ENCODE measurements at places on chromosomes 12 and 14. TPM values are rescaled to one million over a fixed set of nuclear protein-coding genes. Genes with fewer than 3 reads are reported as not detected.

RFX4 gene
- total RNA-seq, result not detected

USP44 gene
- 1.7 TPM for total RNA-seq

CYP46A1 gene
- total RNA-seq, result 0.14 TPM

OR6C74 gene
- not detected for total RNA-seq

ACOT6 gene
- not detected for total RNA-seq

SLC8A3 gene
- 0.41 TPM for total RNA-seq

GYS2 gene
- not detected for total RNA-seq

DNA sequence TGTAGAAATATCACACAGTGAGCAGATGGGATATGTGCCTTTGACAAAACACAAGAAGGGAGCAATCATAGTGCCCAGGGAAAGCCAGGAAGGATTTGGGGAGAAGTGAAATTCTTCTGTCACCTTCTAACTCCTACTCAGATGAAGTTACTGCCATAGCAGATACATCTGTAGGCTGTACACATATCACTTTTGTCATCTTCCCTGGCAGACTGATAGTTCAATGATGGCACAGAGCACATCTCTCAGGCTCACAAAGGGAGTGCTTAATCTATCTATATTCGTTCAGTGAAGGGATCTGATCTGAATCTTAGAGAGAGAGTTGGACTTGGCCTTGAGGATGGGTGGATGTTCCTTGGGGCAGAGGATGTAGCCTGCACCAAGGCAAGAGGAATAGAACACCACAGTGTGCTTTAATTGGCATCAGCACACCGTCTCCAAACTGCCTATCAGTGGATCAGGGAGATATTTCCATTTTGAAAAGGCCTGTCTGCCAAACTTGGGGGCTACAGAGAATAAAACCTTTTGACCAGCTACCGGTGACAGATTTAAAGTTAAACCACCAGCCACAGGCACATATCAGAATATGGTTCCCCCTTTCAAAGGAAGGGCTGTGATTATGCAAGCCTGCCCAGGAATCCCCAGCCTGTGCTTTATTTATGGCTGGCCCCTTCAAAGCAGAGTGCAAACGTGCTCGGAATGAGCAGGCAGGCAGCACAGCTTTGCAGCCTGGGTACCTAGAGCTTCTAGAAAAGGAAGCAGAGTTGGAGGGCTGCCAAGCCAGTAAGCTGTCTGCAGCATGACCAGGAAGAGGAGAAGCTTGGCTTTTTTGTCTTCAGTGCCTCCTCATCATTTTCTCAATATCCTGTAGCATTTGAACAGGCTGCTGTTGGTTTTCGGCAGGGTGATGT, 165.5 kb upstream of the DYRK2 start:
- peak; percentile 54 for DNase-seq

- DNase-seq, result no peak
Observed at GRCh38 chr12:13740149-13740545, 241.3 kb downstream of the GRIN2B start.

DNA sequence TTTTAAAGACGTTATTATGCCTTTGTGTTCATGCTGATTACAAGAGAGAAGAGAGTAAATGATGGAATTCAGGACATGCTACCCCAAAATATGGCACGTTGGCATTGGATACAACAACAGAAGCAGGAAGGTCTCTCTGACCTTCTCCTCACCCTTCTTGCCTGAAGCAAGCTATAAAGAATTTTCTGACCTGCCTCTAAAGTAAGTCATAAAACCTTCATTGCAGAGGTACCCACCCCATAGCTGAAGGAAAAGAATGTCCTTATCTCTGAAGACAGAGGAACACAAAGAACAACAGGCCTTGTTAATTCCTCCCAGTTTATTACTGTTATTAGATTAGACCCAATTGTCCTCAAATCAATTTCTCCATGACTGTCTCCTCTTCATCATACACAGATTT, 176.2 kb downstream of the FBXL14 start:
- no peak for DNase-seq

GRCh38 chr12:83808591-83808990, 1104.0 kb downstream of the SLC6A15 start:
- DNase-seq, result no peak

DNA sequence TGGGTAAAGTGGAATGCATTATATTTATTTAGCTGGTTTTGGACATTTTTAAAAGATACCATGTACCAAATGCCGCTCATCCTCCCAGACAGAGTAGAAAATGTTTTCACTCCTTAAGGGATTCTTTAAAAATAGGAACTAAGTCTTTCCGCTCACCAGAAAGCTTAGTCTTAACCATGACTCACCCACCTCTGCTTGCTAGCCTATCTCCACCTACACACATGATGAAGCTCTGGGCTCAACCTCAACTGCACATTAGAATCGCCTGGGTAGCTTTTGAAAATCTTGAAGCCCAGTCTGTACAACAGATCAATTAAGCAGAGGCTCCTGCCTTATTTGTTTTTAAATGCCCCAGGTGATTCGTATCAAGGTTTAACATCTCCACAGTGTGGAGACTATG, 260.5 kb downstream of the NEDD1 start:
- no peak for DNase-seq

DNA sequence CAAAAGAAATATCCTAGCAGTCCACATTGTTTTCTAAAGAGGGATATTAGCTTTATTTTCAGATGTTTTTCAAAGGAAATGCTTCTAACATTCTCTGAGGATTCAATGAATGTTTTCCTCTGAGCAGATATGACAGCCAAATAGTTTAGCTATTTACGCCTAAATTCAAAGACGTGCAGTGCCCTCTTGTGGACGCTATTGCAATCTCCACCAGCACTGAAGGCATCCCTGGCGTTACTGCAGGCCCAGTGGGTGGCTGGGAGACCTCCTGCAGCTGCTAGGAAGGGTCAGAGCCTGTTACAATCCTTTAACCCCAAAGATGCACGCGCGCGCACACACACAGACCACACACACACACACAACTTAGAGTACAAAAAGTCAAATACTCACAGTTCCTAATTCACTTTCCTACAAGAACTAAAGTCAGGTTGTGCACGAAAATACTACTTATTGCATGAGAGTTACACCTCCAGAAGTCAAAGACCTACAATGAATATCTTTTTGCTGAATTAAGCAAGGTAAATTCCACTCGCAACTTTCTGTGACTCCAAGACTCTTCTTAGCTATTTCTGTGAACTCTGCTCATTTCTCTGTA, 589.3 kb upstream of the TMEM132C start:
- peak; percentile 53 for DNase-seq

GRCh38 chr12:53725824-53726223, 1.4 kb downstream of the CALCOCO1 start:
- DNase-seq, result no peak

DNA sequence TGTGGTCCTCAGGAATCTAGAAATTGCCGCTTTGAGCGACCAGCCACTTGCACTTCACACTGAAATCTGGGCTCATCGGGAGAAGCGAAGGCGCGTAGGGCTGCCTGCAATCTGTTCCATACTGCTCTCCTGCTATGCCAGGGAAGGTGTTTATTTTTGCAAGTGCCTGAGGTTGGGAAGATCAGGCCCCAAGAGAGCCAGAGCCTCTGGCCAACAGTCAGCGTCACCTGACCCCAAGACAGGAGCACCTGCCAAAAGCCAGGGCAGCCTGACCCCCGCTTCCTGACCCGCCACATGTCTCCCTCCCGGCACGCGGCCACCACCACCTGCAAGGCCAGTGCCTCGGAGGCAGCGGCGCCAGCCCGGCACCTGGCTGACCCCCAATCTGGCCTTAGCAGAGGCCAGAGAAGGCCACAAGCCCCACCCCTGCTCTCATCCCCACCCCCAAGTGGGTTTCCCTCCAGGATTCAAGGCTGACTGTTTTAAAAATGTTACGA, 94.4 kb downstream of the CHGA start:
- no peak for DNase-seq

DNA sequence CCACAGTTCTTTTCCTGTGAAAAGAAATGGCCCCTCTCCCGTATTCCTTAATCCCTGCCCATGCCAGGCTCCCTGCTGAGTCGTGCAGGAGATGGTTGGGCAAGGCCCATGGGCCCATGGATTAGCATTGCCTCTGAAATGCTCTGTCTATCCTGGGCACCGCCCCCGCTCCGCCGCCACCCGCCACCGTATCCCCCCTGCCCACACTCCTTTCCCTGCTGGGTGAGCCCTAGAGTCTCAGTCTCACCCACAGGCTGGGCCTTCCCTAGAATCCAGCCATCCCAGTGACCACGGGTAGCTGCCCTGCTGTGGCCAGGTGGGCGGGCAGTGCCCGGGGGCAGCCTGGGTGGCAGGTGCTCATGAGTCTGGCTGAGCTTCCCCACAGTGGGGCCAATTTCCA, 50.6 kb downstream of the TSPAN11 start:
- no peak for DNase-seq

DNA sequence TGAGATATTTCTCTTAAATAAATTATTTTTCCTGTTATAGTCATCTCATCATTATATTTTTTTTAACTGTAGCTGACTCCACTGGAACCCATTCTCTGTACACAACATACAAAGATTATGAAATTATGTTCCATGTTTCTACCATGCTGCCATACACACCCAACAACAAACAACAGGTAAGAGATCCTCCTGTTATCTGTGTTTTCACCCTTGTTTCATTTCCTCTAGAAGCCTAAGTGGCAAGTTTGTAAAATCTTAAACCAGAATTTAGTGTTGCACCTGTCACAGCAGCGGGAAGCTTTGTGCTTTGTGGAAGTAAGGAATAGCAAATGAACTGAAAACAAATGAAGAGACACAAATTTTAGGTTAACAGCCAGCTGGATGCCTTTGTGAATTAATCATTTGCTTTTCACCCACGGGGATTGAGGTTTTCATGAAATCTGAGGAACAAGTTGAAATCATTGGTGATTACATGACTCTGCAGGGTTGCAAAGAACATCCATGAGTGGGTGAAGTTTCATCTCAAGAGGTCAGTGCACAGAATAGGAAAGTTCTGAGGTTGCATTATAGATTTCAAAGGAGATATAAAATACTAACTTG, 273.9 kb upstream of the RGS6 start:
- DNase-seq, result no peak
